ENCODE measurements at places on chromosomes 3 and 15.

- DNase-seq = no peak
These were observed 13.0 kb upstream of the CSK start for GRCh38 chr15:74768771-74769342.

DNA sequence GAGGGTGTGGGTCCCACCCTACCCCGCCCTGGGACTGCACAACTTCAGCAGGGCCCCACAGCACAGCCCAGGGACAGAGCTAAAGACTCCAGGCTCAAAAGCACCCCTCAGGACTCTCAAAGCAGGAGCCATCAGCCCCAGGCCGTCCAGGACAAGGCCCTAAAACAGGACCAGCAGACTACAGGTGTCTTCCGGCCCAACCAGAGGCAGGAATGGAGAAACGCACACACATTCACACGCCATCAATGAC is 26.1 kb downstream of the ATRIP start:
- DNase-seq = no peak

- no peak for DNase-seq
These were observed 367.9 kb upstream of the GBE1 start for GRCh38 chr3:82129221-82129801.

DNA sequence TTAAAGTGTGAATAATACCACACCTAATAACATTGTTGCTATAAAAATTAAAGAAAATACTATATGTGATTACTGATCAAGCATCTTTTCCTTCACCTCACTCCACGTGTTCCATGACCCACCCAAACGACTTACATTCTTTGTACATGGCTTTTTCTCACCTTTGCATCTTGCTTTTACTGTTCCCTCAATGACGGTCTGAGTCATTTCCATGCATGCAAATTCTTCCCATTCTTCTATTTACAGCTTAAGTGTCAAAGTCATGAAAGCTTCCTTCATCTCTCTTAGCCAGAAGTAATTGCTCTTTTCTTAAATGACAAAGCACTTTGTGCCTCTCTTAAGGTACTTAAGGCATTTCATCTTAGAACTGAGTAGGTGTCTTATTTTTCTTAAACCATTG is 64.0 kb downstream of the GREM1 start:
- no peak for DNase-seq

DNA sequence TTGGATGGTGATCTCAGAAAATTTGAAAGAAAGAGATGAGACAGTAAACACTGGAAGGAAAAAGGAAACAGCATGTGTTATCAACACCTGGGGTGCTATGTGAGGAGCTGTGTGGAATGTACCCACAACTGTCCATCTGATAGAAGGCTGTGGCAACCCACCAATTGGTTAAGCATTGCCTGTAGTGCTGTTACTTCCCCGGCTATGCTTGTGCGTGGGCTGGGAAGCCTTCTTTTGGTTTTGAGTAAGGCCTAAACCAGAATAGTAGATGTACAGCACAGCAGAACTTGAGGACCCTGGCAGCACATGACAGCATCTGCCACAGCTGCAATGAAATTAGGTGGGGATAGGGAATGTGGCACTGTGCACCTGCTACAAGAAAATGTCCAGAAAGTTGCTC is 184.5 kb downstream of the FHIT start:
- DNase-seq = no peak

DNA sequence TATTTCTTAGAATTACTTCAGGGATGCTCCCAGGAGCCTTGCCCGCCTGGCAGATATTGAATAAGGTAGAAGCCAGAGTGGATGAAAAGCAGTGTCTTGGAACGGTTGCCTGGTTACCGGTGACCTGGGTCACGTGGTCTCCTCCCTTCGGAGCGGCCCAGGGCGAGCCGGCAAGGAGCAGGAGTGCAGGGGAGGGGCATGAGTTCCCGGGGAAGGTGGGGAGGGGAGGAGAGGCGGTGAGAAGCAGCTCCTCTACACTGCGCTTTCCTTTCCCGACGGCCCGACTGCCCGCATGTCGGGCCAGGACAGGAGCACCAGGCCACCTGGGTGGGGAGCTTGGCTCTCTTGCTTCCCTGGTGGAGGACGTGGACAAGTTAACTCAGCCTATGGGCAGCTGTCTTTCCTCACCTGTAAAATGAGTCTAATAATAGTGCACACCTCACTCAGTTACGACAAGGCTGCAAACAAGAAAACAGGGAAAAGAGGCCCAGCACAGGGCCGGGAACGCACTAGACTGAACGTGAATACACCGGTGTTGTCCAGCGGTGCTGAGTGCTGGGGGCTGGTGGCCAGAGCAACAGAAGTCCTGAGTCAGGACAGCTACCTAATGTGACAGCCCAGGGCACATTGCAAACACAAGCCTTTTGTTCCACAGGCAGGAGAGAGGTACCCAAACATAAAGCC is 198.3 kb downstream of the ADAMTS9 start:
- no peak for DNase-seq

DNA sequence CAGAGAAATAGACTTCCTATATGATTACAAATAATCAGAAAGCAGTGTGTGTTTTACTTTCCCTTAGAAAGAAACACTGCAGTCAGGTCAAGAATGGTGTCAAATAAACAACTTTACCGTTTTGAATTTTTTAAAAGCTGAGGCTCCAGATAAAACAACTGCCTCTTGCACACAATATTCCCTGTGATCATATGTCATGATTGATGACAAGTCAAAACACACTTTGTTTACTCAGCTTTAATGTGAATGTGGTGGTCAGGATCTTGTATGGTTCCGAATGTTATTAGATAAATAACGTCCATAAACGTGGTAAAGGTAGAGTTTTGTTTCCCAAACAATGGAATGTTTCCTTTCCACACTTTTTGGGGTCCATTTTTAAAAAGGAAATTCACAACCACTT is 428.4 kb upstream of the MDFIC2 start:
- no peak for DNase-seq

GRCh38 chr3:193780810-193781478 is 187.9 kb downstream of the OPA1 start:
- peak; percentile 22 for DNase-seq

- DNase-seq = peak; percentile 43
These were observed 44.8 kb upstream of the TLE3 start for GRCh38 chr15:70142322-70143191.

- DNase-seq = no peak
These were observed 307.7 kb downstream of the TUSC7 start for GRCh38 chr3:117017135-117017894.

- no peak for DNase-seq
These were observed 72.3 kb downstream of the PIAS1 start for GRCh38 chr15:68126396-68126795.

DNA sequence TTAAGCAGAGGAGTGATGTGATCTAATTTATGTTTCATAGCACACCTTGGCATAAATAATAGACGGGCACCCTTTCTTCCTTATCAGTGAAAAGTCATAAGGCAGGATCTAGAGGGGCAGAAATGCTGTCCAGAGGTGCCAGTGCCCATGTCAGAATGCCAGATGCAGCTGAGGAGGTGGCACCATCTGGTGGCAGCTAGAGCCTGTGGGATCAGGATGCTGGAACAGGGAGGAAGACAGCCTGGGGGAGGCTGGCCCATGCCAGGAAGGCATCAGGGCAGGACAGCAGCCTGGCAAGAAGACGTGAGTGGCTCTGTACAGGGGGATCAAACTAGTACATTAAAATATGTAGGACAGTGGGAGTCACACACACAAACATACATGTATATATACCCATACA is 16.5 kb downstream of the MYH15 start:
- DNase-seq = no peak

GRCh38 chr3:71724584-71725270 is 475 bp downstream of the EIF4E3 start:
- DNase-seq = peak; percentile 33

GRCh38 chr3:21330293-21330692 is 420.7 kb downstream of the ZNF385D start:
- DNase-seq = no peak

Data from stimulated activated CD4-positive, alpha-beta T cell treated with anti-CD3 and anti-CD28 coated beads, Interleukin-4, amount 100 ng/mL, for 48 hours (primary cell).